ENCODE measurements at places on chromosomes 13 and 19.

DNA sequence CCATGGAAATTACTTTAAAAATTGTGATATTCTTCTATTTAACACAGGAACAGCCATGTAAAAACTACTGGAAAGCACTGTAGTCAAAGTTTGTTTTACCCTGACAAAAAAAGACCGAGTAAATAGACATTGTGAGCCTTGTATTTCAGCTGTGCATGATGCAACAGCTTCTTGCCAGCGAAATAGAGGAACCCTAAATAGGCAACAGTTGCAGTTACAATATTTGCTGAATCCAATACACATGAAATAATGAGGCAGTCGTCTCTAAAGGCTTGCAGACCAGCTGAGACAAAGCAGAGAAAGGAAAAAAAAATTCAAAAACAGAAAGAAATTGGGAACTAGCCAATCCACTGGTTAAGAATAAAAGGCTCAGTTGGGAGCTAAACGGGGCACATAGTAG, 1001.1 kb downstream of the OLFM4 start:
- no peak for DNase-seq

- DNase-seq, result no peak
Measured at GRCh38 chr19:32798201-32798600, 71.4 kb downstream of the SLC7A9 start.

GRCh38 chr13:60303166-60303565, 93.9 kb upstream of the TDRD3 start:
- no peak for DNase-seq

GRCh38 chr19:18828786-18829185, 3.0 kb upstream of the UPF1 start:
- no peak for DNase-seq

DNA sequence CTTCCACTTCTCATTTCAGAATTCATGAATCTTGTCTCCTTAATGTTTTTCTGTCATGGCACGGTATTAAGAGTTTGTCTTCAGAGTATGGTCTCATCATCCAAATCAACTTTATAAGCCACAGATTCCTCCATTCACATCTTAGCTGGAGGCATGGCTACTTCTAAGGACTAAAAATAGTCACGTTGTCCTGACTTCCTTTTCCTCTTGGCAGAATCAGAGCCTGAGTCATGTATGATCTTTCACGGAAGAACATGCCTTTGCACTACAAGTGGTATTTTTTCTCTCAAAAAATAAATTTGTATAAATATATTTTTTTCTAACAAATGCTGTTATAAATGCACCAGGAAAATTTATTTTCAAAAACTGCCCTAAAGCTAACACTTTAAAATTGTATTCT, 71.4 kb downstream of the ALOX5AP start:
- peak; percentile 88 for DNase-seq

GRCh38 chr19:48393559-48394330, at the start of gene GRIN2D:
TSS of gene GRIN2D (plus strand) at chr19:48393668. CDS start at chr19:48398393, 4,725 bp downstream.
- peak; percentile 44 for DNase-seq

DNA sequence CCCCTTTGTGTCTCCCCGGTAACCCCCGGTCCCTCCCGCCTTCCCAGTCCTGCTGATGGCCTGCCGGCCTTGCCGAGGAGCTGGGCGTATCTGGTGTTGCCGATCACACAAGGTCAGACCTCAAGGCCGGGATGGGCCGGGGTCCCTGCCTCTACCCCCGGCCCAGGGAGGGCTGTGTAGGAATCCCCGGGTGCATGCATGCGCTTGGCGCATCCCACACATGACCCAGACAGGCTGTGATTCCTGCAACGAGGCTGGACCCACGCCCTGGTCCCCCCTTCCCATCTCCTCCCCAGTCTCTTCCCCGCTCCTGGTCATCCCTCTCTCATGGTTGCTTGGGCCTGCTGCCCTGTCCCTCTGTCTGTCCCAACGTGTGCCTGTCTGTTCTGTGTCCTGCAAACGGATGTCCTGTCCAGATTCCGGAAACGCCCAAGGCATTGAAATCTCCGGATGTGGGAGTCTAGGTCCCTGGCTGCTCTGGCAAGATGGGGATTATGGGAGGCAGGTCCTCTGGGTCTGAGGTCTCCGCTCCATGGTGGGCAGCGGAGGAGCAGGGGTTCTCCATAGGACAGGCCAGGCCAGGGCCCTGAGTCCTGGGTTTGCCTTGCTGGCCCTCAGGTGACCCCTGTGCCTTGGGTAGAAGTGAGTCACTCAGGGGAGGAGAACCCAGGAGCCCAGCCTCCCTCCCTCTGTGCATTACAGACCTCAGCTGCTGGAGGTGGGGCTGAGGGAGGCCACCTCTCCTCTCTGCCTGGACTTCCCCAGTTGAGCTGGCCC, 1.6 kb downstream of the PKN1 start:
- DNase-seq, result peak; percentile 72

GRCh38 chr13:63299866-63300394, 1884.3 kb upstream of the PCDH20 start:
- no peak for DNase-seq

DNA sequence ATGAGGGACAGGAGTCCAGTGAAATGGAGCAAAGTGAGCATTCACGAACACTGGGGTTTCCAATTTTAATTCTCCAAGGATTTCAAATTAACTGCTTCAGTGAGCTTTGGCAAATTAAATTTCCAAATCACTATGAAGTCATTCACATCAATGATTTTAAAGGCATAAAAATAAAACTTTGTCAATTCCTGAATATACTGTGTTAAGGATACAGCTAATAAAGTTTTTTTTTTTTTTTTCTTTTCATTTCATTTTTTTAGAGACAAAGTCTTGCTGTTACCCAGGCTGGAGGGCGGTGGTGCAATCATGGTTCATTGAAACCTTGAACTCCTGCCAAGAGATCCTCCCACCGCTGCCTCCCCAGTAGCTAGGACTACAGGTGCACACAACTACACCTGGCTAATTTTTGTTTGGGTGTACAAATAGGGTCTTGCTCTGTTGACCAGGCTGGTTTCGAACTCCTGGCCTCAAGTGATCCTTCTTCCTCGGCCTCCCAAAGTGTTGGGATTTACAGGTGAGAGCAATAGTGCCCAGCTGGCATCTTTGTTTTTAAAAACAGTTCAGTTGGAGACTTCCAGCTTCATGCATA, 21.9 kb downstream of the RBM26 start:
- no peak for DNase-seq

GRCh38 chr13:52896827-52897659, 48.6 kb upstream of the PCDH8 start:
- DNase-seq, result peak; percentile 3

Measured in lung microvascular endothelial cell (primary cell).